Kidney capillary endothelial cell (primary cell): ENCODE measurements at places on chromosomes 5 and 9.

DNA sequence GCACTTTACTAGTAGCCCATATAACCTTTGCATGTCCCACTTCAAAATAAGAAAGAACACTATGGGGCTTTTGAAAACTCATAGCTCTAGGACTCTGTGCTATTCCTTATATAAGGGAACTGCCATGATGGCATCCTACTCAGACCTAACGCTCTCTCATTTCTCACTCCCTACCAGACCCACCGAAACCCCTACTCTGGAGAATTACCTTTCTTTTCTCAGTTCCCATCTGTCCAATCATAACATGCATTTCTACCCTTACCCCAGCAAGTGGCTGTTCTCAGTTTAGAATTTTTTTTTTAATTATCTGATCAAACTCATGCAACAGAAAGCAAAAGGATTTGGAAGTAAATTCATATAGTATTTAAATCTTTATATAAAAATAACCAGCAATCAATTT lies 27.3 kb downstream of the CARNMT1 start:
- no peak for DNase-seq

- peak; percentile 48 for DNase-seq
These were observed 6.9 kb downstream of the NOL6 start for GRCh38 chr9:33466565-33467495.

DNA sequence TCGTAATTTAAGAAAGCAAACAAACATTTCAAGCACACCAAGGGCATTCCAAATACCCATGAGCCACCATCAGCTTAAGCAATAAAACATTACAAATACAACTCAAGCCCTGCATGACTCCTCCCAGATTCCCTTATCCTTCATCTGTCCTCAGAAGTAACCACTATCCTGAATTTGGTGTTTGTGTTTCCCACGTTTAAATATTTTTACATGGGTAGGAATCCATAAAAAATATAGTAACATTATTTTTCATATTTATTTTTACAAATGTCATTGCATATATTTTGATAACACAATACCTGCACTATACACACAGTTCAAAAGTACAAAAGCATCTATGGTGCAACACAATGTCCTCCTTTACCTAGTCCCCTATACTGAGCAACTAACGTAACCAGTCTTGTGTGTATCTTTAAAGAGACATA lies 6.4 kb downstream of the PRKAA1 start:
- DNase-seq: no peak

DNA sequence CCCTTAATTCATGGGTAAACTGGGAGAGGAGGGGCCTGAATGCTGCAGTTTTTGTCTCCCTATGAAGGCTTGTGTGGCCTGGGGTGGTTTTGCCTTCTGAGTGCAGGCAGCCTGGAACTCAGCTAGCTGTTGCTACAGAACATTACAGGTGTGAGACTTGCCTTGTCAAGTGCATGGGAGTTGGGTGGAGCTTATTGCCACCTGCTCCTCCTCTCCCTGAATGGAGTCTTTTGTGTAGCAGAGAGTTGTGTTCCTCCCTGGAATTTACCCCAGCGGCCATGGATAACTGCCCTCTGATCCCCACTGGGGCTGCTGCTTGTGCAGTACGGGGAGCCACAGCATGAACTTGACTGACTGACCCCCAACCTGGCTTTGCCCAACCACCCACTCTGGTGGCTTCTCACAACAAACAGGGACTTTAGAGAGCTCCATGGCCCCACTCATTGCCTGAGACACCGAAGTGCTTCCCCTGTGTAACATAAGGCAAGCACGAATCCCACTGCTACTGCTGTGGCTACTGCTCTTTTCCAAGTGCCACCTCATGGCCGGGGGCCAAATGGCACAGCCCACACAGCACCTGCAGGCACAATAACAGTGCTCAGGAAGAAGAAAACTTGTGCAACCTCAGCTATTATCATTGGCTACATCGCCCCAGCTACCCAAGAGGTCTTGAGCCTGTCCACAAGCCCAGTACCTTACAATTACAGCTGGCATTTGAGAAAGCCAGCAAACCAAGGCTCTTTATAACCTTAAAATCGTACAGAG lies 942.9 kb downstream of the CDH18 start:
- DNase-seq: no peak

DNA sequence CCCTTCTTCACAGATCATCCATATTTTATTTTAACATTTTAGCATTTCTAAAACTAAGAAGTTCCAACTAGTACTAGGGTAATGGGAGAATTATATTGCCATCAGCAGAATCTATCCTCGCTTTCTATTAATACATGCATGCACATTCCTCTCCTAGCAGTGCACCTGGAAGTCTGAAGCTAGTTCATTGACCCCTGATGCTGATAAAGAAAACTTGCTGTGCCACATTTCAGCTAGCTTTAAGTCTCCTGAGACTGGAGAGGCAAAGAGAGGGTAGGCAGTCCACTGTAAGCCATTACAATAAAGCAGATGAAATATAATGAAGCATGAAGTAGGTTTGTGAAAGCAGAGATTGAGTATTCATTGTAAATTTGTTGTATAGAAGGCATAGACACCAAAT lies 15.8 kb downstream of the MINAR2 start:
- DNase-seq: no peak

- no peak for DNase-seq
These were observed 25.2 kb upstream of the ENTREP1 start for GRCh38 chr9:69299826-69300225.

- DNase-seq: no peak
These were observed 63.6 kb downstream of the INIP start for GRCh38 chr9:112654282-112654681.

- peak; percentile 67 for DNase-seq
These were observed 2.9 kb downstream of the JAK2 start for GRCh38 chr9:4987961-4988421.
